Stimulated activated CD4-positive, alpha-beta T cell treated with anti-CD3 and anti-CD28 coated beads, TNF-alpha, amount 100 ng/mL, for 1 hour (primary cell): ENCODE measurements at places on chromosomes 7 and 10.

DNA sequence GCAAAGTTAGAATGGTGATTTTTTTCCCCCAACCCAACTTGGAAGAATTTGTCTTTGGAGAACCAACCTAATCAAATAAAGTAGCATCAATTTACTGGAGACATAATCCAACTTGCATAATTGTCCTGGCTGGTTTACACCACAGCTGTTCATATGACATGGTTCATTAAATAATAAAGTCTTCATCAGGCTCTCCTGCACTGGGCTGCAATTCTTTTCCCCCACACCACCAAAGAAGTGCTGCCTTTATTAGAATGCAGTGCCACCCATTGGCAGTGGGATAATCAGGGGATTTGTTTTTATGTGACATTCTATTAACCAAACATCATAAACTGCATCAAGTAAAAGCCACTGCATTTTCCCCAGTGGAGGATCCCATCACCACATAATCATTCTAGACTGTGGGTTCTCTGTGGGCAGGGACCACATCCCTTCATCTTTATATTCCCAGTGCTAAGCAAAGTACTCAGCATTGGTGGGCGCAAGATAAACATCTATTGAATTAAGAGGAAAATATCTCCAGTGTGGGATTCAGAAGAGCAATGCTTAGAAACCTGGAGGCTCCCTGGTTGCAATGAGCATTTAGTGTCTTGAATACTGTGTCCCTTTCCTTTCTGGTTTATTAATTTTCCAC, 322.0 kb downstream of the KCNMA1 start:
- DNase-seq = no peak

GRCh38 chr10:124978376-124978725, 36.4 kb downstream of the ZRANB1 start:
- no peak for DNase-seq

DNA sequence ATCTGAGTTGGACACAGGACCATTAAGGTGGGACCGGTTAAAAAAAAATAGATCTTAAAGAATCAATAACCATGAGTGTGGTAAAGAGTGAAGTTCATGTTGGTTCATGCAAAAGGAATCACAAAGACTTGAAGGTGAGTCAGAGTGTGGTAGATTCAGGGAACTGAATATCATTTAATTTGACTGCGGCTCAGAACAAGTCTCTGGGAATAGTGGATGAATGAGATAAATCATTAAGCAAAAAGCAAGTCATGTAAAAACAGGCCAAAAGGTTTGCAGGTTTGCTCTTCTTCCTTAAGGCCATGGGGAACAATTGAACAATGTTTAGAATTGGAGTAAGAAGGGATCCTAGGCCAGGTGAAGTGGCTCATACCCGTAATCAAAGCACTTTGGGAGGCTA, 385.8 kb downstream of the ETV1 start:
- no peak for DNase-seq

GRCh38 chr10:110387983-110388686, 83.4 kb upstream of the SMNDC1 start:
- peak; percentile 37 for DNase-seq

DNA sequence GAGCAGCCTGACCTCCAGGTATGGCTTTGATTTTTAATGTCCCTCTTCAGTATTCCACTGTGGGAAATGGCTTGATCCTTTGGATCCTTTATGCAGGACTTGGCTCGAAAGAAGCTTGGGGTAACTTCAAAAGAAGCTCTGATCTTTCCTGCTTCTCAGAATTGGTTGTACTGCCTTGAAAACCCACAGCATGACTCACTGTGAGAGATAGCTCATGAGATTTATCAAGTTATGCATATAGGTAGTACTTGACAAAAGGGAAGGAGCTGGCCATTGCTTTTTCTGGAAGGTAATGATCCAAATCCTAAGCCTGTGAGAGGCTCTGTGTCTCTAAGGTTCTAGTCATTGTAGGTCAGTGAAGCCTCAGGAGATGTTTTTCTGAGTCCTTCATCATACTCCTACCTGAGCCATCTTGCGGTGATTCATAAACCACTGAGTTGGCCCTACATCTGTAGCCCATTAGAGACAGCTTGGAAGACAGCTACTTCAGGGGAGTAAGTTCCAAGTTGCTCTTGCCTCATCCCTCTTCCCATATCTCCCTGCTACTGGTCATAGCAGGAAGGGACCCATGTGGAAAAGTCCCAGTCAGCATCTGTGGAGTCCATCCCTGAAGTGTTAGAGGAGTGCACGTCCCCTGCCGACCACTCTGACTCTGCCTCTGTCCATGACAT, 36.7 kb upstream of the NFKB2 start:
- DNase-seq = no peak

- no peak for DNase-seq
Measured at GRCh38 chr7:142188846-142189245, 69.0 kb downstream of the PRSS58 start.

DNA sequence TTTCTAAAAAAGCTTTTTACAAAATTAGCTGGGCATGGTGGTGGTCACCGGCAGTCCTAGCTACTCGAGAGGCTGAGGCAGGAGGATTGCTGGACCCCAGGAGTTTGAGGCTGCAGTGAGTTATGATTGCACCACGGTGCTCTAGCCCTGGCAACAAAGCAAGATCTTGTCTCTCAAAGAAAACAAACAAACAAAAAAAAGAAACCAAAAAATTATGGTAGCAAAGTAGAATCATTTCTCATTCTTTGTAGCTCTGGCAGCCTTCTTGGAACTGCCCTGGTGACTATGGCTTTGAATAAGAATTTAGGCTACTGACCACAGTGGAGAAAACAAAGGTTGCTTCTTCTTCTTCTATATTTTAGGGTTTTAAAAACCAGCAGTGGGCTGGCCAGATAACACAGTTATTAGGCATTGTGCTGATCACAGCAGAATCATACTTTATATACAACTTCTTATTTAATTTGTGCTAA, 41.9 kb upstream of the PRKAR2B start:
- no peak for DNase-seq

- DNase-seq = no peak
Measured at GRCh38 chr7:100942045-100942774, 7.1 kb upstream of the MUC3A start.

DNA sequence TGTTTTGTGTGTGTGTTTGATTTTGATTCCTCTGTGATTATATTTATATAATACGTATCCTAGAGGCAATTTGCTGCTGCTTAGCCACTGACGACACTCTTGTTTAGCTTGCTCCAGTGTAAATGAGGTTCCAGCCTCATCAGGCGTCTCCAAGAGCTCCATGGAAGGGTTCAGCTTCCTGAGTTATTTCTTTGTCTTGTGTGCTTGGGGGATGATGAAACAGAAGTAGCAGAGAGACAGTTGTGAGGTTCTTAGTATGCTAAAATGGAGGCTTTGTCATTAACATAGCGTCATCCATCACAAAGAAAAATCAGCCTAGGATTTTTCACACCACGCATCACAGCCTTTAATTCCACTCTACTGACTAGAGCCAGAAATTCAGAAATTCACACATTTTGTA, 85.1 kb downstream of the KLF6 start:
- DNase-seq = no peak

DNA sequence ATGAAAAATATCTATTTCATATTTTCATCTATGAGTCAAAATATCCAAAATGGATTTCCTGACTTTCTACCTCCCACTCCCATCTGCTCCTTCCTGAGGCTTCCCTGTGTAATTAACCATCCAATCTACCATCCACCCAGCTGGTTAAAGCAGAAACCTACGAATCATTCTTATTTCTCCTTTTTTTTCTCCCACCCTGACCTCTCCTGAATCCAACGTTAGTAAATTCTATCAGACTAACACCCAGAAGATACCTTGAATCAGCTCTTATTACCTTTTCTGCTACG, 3.7 kb upstream of the LIPF start:
- no peak for DNase-seq

DNA sequence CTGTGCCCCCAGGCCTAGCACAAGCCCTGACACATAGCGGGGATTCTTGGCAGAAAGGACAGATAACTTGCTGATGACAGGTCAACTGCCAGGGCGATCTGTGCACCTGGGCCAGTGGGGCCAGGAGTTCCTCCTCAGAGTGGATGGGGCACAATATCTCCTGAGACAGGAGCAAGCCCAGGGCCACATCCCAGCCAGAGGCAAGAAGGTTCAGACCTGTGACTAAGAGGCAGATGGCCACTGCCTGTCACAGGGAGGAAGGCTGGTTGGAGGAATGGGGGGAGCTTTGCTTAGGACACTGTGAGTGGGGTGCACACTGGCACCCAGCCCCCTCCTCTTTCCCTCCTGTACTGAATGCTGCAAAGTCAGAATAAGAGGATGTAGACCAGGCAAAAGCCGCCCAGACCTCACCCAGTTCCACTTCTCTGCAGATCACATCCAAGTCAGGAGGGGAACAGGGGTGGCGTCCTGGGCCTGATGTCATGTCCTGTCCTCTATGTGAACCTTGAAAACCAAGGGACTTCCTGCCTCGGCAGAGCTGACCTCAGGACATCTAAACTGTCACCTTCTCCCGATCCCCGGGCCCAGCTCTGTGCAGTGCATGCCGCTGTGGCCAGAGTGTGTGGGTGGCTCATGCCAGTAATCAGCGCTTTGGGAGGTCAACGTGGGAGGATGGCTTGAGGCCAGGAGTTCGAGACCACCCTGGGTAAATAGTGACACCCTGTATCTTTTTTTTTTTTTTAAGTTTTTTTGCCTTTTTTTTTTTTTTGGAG, 1.3 kb downstream of the GUSB start:
- DNase-seq = no peak

GRCh38 chr7:117220836-117221235, 102.0 kb downstream of the WNT2 start:
- no peak for DNase-seq

DNA sequence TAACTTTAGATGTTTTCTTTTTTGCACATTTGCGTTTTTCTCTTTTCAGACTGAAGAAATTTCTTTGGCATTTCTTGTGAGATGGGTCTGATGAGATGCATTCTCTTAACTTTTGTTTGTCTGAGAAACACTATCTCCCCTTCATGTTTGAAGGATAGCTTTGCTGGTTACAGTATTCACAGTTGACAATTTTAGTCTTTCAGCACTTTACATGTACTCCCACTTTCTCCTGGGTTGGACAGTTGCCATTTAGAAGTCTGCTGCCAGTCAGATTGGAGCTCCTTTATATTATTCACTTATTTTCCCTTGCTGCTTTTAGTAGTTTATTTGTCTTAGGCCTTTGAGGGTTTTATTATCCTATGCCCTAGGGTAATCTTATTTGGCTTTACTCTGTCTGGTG, 67.3 kb upstream of the VOPP1 start:
- no peak for DNase-seq

- no peak for DNase-seq
Measured at GRCh38 chr10:26508016-26508415, 69.9 kb downstream of the APBB1IP start.
